ENCODE measurements at places on chromosomes 3 and 15. TPM values are rescaled to one million over a fixed set of nuclear protein-coding genes. Genes with fewer than 3 reads are reported as not detected.

GRCh38 chr3:136811701-136812100 lies 7.2 kb upstream of the SLC35G2 start:
- DNase-seq = no peak

TMED3 gene
- 32.1 TPM for total RNA-seq

- DNase-seq = no peak
Observed at GRCh38 chr3:186538779-186539178, 5.4 kb downstream of the CRYGS start.

- DNase-seq = no peak
Observed at GRCh38 chr3:10088256-10088655, 19.8 kb downstream of the FANCD2OS start.

XIRP1 gene
- 0.34 TPM for total RNA-seq
